ENCODE measurements at places on chromosomes 5 and 9.

DNA sequence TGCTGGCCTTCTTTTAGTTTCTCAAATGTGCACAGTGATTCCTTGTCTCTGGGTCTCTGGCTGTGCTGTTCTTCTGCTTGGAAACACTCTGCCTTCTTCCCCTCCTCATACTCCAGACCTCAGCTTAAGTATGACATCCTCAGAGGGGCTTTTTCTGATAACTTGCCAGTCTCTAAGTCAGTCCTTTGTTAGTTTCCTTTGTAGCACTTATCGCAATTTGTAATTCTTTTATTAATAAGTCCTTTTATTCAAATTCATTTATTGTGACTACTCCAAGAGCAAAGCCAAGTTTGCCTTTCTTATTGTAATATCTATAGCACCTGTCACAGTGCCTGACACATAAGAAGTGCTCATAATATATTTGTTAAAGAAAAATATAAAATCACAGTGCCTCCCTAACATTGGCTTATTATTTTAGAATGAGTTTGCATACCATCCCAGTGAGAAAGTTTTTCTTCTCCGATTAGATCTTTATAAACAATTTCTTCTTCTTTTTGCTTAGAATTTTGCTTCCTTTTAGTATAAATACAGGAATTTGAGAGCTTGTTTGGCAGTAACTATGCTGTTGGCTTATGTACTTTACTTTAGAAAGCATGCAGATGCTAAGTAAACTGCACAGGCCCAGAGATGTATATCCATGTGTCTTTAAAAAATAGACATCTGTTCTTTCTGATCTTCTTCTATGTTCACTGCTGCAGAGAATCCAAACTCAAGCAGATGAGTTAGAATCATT lies 198.0 kb downstream of the GAS1 start:
- DNase-seq: no peak

DNA sequence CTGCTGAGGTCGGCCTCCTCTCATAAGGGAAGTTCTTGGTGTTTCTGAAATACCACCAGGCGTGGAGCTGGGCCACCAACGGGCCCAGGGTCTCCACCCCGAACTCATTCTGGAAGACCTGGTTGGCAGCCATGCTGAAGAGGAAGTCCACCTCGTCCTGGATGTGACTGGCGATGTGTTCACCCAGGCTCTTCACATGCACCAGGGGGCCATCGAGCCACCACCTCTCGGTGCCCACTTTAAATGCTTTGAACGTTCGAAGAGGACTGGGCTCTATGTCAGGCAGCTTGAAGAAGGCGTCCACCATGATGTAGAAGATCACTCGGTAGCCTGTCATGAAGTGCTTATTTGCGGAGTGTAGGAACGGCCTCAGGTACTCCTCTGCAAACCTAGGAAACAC lies 15.1 kb downstream of the GLT6D1 start:
- DNase-seq: no peak

- no peak for DNase-seq
These were observed 225.7 kb downstream of the TLR4 start for GRCh38 chr9:117929868-117930267.

DNA sequence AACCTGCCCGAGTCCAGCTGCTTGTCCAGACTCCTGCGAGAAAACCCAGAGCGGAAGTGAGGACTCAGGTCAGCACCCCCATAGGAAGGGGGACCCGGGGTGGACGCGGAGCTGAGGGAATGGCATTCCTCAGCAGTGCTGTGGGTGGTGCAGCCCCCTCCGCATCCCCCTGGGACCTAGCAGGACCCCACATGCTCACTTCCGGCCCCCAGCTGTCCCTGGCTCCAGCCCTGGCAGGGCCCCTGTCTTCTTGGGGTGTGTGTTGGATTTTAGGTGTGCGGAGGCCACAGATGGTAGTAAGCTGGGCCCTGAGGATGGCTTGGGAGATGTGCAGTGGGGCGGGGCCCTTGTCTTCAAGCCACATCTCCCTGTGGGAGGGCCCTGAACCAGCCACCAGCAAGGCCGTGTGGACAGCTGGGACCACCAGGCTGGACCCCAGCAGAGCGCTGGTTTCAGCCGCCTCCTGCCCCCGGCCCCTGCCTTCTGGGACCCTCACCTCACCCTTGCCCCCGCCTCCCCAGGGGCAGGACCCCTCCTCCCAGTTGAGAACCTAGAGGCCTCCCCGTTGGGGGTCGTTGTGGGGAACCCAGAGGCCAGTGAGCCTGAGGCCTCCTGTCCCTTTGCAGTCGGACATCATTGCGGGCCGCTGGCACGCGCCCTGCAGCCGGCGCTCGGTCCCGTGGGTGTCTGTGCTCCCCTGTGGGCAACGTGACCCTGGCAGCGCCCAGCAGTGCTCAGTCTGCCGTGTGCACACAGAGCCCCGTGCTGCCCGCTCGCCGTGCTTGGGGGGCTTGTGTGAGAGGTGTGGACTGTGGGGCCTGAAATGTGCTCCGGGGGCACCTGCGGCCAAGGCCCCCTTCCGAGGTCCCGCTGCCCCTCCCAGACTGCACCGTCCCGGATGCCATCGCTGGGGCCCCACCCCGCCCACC lies 10.8 kb upstream of the SLC9A3 start:
- no peak for DNase-seq

DNA sequence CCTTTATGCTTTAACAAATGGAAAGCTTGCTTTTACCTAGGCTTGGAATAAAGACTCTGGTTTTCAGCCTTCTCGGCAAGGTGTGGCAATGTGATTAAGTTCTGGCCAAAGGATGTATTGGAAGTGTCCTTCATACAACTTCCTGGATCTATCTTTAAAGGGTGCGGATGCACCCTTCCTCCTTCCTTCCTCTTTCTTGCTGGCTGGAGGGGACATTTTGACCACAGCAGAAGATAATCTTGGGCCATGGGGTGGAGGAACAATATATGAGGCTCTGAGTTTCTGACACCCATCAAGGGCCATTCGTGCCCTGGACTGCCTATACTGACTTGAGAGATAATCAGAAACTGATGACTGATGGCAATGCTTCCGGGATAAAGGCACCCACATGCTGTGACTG lies 145.7 kb downstream of the ACER2 start:
- no peak for DNase-seq

DNA sequence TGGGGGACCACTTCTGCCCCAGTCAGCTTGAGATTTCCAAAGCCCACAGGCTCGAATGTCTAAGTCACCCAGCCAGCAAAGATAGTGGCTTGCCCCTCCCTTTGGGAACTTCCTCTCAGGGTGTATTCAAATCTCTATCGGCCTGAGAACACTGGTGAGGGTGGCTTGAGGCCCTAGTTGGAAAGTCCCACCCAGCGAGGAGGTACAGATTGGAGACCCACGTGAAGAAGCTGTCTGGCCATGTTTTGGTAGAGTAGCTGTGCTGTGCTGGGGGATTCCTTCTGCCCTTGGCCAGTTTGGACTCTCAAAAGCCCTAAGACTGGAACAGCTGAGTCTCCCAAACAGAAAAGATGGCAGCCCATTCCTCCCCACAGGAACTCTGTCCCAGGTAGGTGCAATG lies 172.7 kb upstream of the RIOK2 start:
- DNase-seq: no peak

DNA sequence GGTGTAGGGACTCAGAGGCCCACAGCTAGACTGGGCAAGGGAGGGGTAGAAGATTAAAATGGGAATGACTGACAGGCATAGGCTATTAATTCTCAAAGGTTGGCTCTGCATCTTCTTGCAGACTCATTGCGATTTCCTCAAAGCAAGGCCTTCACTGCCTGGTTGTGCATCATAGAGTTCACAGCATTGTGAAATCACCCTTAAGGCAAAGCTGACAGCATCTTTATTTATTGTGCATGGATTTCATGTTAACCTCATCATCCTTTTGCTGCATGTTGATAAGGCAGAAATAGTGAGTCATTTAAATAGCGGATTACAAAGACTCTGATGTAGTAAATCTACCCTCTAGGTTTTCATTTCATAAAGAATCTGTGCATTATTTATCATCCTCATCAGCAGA lies 13.6 kb upstream of the PALM2AKAP2 start:
- DNase-seq: peak; percentile 70

DNA sequence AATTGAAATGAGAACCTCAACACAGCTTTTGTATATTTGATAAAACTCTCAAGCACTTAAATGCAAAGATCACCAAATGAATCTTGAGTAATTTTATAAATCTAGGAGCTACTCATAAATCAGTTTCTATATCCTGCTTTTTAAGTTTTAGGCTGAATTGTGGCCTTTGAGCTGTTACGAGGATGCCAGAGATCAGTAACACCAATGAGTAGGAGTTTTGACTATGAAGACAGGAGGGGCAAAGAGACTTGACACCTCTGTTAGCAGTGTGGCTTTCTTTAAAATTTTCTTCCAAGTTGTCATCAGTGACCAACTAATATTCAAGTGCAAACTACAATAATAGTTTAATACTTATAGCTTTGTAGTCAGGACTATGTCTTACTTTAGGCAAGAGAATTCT lies 12.6 kb downstream of the PPIP5K2 start:
- DNase-seq: no peak

- DNase-seq: peak; percentile 29
These were observed 77.2 kb downstream of the MRPS30 start for GRCh38 chr5:44885903-44886302.

GRCh38 chr9:133470427-133470924 lies 8.4 kb downstream of the SLC2A6 start:
- DNase-seq: no peak

DNA sequence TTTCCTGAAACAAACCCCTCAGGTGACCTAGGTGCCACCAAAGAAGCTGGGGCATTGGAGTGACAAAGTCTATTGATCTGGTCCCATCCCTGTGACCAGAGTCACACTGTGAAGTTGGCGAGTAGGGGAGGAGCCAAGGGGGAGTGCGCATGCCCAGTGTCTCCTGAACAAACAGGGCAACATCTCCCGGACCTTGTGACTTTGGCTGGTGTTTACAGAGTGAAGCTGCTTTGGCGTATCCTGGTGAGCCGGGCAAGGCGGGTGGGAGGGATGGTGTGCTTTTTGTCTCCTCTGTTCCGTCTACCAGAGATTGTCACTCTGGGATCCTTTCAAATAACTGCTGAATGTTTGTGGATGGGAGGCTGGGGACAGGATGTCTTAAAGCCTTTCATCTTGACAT lies 204.5 kb downstream of the HSPA4 start:
- DNase-seq: no peak

- no peak for DNase-seq
These were observed 102.5 kb upstream of the ADAMTS16 start for GRCh38 chr5:5037674-5038073.

GRCh38 chr9:86695910-86696424 lies 251.3 kb downstream of the GAS1 start:
- DNase-seq: no peak

DNA sequence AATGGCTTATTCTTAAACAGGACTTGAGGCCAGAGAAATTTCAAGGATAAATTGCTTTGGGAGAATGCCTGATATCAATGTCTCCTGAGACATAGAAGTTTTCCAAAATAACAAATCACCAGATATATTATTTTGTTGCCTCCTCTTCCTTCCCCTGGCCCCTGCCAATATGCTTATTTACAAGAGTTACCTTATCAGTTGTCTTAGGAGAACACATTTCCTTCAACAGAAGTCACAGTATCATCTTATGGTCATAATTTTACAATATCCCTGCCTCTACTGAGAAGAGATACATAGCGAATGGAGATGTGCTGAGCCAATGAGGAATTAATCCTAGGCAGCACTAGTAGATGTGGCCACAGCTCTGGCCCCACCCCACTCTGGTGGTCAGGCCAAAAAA lies 43.1 kb downstream of the TMEM252 start:
- no peak for DNase-seq

- no peak for DNase-seq
These were observed 50.3 kb upstream of the TGFBR1 start for GRCh38 chr9:99054581-99054980.

- DNase-seq: no peak
These were observed 209.1 kb downstream of the NR2F1-AS1 start for GRCh38 chr5:93371893-93372292.

DNA sequence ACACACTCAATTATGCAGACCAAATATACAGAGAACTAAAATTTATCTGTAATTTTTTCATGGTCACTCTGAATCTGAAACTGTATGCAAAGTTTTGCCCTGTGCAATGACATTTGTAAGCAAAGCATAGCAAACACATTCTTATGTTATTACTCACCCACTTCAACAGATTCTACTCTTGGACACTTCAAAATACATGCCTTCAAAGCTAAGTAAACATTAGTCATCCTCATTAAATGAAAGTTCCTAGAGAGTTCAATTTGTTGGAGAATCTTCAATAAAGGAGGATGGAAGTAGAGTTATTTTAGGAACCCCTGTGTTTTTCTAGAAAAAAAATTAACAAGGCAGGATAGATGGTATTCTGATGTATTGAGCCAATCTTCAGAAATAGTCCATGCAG lies 639.7 kb upstream of the C9orf72 start:
- DNase-seq: peak; percentile 78

DNA sequence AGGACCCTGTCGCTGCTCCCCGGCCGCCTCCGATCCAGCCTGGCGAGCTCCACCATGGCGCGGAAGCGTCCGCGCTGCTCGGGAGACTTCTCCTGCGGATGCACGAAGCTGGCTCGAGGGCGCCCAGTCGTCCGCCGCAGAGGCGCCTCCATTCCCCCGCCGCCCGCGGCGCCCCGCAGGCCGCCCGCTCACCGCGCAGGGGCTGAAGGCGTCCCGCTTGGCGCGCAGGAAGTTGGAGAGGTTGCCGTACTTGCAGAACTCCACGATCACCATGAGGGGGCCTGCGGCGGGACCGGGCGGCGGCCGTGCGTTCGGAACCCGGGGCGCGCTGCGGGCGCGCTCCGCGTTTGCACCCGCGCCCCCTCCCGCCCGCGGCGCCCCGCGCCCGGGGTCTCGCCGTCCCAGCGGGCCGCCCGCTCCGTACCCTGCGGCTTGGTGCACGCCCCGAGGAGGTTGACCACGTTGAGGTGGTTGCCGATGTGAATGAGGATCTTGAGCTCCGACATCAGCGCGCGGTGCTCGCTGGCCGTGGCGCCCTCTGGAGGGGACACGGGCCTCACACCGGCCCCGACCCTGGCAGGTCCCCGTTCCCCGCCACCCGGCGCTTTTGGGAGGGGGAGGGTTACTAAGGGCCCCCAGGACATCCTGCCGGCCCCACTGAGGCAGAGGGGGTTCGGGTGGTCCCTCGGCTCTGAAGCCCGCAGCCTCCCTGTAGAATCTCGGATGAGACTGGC lies 27.7 kb upstream of the SCGB3A1 start:
- no peak for DNase-seq
